Activated B cell treated with CpG ODN at 0.5 μM for 24 hours (primary cell): ENCODE measurements at places on chromosomes 3 and 15.

GRCh38 chr3:4805662-4806061 lies 173.6 kb upstream of the BHLHE40 start:
- DNase-seq: no peak

DNA sequence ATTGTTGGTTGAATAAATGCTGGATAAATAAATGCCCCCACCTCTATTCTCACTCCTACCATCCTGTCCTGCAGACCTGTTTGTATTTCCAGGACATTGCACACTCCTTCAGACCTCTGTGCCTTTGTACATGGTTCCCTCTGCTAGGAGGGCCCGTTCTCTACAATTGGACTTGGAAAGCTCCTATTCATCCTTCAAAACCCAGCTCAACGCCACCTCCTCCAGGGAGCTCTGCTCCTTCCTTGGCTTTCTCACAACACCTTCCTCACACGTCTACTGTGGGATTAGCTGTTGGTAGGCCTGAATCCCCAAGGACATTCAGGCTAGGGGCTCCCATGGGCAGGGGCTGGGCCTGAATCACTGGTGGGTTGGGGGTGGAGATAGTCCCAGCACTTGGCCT lies 78.7 kb upstream of the SEC13 start:
- DNase-seq: no peak

DNA sequence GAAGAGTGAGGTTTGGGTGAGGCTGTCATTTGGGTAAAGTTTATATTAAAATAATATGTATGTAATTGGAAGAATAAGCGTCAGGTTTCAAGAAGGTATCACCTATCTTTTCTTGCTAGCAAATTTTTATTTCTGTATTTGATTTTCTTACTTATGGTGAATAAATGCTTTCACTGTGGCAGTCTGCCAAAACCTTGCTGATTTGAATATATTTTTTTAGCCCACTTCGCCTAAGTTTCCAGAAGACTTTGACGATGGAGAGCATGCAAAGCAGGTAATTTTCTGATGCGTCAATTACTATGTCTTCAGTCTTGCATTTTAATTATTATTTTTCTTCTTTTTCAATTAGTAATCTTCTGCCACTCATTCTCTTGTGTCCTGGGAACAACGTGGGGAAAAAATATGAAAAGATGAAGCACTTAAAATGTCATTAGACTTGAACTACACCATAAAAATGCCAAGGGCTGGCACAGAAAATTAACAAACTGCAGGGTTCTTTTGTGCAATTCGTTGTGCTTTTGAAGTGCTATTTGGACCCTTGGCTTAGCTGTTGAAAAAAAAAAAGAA lies 40.4 kb downstream of the SRP14 start:
- no peak for DNase-seq

- no peak for DNase-seq
Measured at GRCh38 chr3:31422237-31422636, 110.5 kb upstream of the STT3B start.

DNA sequence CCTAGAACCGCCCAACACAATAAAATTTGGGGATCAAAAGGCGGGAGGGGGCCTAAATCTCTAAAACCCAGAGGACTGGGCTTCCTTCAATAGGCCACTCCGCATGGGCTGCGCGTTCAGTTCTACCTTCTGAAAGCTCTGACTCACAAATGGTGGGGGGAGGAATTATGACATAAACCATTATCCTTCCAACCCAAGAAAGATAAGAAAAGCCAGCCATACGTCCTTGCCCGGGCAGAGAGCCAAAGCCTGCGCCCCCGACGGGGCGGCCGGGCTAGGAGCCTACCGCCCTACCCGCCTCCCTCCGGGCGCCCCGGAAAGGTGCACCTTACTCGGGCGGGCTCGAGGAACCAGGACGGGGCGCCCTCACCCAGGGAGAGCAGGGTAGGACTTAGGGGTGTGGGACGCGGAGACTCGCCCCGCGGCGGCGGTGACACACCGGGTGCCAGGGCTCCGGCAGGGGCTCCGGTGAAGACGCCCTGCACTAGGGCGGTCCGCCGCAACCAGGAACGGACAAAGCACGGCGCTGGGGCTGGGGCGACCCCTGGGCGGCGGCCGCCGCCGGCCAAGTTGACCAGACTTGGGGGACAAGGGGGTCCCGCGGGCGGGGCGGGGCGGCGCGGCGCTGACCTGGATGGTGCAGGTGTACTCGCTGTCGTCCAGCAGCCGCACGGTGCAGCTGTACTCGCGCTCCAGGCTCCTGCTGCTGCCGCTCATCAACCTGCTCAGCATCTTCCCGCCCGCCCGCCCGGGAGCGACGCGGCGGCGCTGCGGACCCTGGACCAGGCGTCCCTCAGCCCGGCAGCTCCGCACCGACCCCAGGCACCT lies 534 bp downstream of the FRMD5 start:
- DNase-seq: peak; percentile 39

- DNase-seq: no peak
Measured at GRCh38 chr3:195062866-195063540, 208.0 kb downstream of the XXYLT1 start.

- no peak for DNase-seq
Measured at GRCh38 chr3:101244212-101244575, 76.2 kb downstream of the IMPG2 start.

DNA sequence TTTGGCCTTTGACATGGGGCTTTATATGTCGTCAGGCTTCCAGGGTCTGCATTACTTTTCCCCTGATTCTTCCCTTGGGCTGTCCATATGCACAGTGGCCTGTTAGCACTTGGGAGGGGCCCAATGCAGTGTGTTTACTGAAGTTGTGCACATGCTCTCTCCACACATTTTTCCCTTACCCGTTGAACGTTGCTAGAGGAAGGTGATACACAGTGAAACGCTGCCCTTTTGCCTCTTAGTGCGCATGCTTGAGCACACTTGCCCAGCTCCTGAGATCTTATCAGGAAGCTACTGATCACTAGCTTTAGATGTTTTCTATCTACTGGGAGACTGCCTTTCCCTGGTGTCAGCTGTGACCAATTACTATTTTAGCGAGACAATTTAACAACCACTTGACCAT lies 1198.0 kb downstream of the ROBO1 start:
- DNase-seq: no peak

DNA sequence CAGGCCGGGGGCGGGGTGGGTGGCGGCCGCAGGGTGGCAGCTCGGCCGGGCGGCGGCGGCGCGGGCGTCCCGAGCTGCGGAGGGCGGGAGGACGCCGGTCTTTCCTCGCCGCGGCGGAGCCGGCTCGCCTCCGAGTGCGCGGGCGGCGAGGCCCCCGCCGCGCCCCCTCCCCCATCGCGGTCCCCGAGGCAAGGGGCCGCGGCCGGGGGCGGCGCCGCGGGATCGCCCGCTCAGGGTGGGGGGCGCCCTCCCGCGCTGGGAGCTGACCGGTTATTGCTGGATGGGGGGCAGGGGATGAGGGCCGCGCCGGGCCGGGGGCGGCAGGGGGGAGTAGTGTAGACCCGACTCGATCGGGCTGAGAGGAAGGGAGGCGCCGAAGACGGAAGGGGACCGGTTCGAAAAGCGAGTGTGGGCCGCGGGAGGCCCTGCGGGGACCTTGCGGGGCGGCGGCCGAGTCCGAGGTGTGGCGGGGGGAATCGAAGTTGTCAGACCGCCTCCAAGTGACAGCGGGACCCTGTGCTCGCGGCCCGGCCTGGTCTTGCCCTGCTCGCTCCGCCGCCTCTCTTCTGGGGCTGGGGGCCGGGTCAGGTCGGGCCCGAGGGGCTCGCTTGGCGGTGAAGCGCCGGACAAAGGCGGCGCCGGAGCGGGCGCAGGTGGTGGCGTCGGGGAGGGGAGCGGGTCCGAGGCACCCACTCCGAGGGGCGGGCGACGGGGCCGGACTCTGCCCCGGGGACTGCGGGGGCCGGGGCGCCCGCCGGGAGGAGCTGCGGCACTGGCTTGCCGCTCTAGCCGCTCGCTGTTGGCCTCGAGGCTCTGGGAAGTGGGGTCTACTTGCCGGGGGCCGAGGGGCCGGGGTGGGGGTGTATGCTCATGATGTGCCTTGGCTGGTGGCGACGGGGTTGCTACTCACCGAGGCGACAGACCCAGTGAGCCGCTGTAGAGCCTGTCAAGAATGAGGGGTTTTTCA lies 1.1 kb downstream of the BAHD1 start:
- DNase-seq: peak; percentile 37

DNA sequence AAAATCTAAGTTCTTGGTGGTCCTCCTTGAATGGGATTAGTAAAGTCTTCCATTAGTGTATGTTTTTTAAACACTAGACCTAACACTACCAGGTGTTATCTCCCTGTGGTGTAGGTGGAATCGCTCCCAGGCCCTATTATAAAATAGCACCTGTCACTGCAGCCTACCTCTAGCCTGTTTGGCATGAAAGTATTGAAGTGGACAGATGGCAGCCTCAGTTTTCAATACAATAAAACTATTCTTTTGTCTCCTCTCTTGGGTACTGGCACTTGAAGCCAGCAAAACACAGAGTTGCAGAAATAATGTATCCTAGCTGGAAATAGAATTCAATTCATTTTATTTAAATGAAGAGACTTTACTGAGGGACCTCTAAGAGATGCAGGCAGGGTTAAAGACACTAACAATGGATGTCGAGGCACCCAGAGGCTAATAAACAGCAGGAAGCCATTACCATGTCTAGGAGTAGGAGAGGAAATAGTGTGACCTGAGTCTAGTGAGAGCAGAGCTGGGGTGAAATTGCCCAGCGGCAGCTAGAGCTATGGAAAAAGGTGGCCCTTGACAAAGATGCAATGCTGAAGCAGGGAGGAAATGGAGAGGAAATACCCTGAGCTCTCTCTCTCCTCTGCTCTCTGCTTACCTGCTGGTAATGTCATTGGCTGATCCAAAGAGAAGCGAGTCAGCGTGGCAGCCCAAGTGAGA lies 49.1 kb upstream of the TMEM158 start:
- no peak for DNase-seq

DNA sequence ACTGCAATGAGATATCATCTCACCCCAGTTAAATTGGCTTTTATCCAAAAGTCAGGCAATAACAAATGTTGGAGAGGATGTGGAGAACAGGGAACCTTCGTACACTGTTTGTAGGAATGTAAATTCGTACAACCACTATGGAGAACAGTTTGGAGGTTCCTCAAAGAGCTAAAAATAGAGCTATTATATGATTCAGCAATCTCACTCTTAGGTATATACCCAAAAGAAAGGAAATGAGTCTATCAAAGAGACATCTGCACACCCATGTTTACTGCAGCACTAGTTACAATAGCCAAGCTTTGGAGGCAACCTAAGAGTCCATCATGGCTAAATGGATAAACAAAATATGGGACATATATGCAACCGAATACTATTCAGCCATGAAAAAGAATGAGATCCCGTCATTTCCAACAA lies 68.0 kb upstream of the HES1 start:
- no peak for DNase-seq

DNA sequence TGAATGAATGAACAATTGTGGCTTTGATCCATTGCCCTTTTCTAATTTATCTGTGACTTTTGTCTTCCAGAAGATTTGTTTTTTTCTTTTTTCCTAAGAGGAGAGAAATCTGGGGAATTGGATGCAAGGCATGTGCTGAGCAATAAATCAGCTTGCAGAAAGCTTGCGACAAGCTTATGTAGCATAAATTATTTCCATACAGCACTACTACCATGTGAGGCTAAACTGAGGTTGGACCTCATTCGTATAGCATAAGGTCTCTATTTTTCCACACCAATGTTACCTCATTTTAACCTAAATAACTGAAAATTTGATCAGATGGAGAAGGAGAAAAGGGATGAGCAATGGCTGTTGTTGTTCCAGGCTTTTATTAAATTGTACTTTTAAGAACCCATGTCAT lies 455.6 kb downstream of the TUSC7 start:
- DNase-seq: no peak

DNA sequence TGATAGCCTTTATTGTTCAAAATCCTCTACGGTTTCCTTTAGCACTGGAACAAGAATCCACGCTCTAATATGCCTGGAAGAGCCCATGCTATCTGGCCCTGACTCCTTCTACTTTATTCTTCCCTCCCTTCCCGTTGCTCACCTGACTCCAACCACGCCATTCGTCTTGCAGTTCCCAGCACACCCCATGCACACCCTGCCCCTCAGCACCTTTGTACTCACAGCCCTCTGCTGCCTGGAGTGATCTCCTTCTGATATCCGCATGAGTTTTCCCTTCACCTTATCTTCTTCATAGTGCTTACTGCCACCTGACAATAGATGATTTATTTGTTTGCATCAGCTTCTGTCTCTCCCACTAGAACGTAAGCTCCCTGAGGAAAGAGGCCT lies 16.6 kb upstream of the BCL2A1 start:
- DNase-seq: no peak

DNA sequence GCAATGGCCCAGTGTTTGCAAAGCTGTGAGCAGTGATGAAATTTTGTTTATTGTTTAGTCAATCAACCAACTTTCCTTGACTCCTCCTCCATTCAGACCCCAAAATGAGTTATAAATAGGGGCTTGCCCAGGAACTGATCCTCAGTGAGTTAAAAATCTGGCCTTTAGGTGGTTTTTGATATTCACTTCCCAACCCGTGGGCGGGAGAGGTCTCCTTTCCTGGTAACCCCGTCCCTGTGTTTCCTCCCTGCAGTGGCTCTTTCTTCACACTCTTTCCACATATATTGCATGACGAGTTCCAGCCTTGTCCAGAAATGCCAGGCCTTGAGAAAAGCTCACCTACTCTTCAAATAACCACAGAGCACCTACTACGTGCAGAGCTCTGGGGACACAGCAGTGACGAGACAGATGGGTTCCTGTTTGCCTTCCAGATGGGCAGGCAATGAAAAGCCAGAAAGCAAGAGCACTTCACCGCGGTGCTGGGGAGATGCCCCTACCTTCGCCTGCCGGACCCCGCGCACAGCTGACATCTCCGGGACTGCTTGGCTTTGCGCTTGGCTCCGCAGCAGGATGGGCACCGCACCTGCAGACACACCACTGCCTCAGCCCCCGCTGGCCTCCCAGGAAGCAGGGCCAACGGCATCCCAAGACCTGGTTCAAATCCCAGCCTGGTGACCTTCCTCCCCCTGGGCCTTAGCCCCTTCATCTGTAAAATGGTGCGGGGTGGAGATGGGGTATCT lies 17.2 kb downstream of the SSUH2 start:
- DNase-seq: no peak

- no peak for DNase-seq
Measured at GRCh38 chr3:119149484-119149883, 3.5 kb downstream of the TEX55 start.

DNA sequence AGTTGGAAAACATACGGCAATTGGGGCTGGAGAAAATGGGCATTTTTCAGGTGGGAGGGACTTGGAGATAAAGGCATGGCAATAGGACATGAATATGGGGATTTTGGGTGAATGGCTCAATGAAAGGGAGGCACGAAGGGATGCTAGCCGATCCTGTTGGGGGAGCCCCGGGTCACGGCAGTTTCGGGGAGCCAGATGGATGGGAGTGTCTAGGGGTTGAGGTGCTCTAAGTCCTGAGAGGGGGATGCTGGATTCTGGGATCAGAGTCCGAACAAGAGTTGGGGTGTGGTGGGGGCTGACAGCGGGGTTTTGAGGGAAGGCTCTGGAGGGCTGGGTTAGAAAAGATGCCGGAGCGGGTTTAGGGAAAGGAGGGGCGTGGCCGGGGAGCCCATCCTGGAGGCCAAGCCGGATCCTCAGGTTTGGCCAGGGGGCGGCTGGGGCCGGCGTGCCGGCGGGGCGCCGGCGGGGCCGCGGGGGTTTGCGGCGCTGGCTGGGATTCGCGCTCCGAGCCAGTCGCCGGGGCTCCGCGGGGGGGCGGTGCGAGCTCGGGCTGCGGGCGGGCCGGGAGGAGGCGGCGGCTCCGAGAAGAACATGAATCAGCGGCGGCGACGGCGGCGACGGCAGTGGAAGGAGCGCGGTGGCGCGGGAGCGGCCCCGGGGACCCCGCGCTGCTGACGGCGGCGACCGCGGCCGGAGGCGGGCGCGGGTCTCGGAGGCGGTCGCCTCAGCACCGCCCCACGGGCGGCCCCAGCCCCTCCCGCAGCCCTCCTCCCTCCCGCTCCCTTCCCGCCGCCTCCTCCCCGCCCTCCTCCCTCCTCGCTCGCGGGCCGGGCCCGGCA lies at the start of gene TYRO3:
TYRO3 (plus strand) TSS at position 813 of the 839 bp plus-strand sequence. CDS start 46 bp downstream, outside the sequence.
- peak; percentile 59 for DNase-seq
